Endodermal cell (in vitro differentiated cells): ENCODE measurements at places on chromosomes 7 and 10. TPM values are rescaled to one million over a fixed set of nuclear protein-coding genes. Genes with fewer than 3 reads are reported as not detected.
A peak's percentile ranks its signal among the peaks of the same experiment; 100 is the strongest.

NKX2-3 gene
- total RNA-seq, result not detected in 3 replicates

DNA sequence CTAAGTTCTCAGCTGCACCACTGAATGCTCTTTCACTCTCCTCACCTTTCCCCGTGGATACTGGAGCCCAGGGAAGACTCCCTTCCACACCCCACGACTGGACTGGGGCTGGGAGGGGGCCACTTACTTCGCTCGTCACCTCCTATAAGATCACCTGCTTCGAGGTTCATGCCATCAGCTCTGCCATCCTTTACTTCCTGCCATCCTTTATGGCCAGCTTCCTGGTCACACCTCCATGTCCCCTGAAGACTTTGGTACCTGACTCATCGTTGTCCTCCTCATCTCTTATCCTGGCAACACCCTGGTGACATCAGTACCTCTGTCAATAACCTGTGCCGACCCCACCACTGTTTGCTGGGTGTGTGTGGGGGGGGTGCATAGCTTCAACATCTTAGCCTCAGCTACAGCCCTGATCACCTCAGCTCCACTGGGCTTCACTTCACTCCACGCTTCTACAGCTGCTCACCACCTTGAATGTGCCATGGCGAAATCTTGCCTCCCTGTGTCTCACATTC lies 8.7 kb upstream of the VDAC2 start:
- no peaks in the 10 kb centered on the region for H3K27me3 ChIP-seq
- peaks cover 5% of the 10 kb centered on the region for H3K4me1 ChIP-seq
- H3K4me3 ChIP-seq, result no peak overlapping the region
- DNase-seq, result peak; percentile 37
- no peak overlapping the region for H3K27ac ChIP-seq

NEUROD6 gene
- total RNA-seq, result not detected in 2 replicates

- H3K27ac ChIP-seq, result no peak overlapping the region
- no peak for DNase-seq
- no peaks in the 10 kb centered on the region for H3K36me3 ChIP-seq
- H3K27me3 ChIP-seq, result peaks cover 9% of the 10 kb centered on the region
Measured at GRCh38 chr7:40747856-40748255, 613.1 kb downstream of the SUGCT start.

DNA sequence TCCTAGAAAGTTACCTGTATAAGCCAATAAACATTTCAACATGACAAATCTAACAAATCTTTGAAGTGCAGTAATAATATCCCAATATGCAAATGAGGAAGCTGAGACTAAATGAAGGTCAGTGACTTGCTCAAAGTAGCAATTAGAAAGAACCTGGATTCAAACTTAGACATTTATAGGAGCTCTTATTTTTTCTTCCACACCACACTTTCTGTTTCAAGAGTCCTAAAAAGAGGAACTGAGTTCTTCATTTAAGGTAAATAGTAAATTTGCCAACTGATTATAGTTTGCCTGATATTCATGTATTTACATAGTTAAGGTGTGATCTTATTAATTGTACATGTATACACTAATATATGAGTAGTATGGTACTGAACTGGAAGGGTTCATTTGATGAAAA lies 44.0 kb downstream of the KLHDC10 start:
- no peak overlapping the region for H3K4me3 ChIP-seq
- no peaks in the 10 kb centered on the region for H3K4me1 ChIP-seq
- no peak overlapping the region for H3K27ac ChIP-seq
- DNase-seq, result no peak
- H3K27me3 ChIP-seq, result no peaks in the 10 kb centered on the region
- no peaks in the 10 kb centered on the region for H3K36me3 ChIP-seq

GRCh38 chr7:76074306-76074971 lies 26.5 kb downstream of the MDH2 start:
- H3K27me3 ChIP-seq, result no peaks in the 10 kb centered on the region
- no peak overlapping the region for H3K4me3 ChIP-seq
- no peaks in the 10 kb centered on the region for H3K4me1 ChIP-seq
- no peaks in the 10 kb centered on the region for H3K36me3 ChIP-seq
- no peak overlapping the region for H3K27ac ChIP-seq
- no peak for DNase-seq

DNA sequence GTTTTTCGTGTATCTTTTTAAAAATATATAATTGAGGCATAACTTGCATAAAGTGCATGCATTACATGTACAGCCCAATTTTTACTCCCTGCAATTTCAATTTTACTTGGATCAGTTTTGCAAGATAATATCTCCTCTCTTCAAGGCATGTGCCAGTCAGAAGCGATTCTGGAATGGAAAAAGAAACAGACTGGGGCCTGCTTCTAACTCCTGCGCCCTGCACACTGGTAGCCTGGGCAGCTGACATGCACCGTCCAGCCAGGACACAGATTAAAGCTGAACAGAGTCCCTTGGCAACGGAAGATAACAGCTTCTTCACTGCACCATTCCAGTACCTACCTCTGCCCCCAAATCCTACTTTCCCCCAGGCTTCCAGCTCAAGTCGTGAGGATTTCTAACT lies 182.1 kb downstream of the FAM107B start:
- no peak overlapping the region for H3K4me3 ChIP-seq
- DNase-seq, result no peak
- no peaks in the 10 kb centered on the region for H3K27me3 ChIP-seq
- no peak overlapping the region for H3K27ac ChIP-seq
